ENCODE measurements at places on chromosomes 7 and 10. TPM values are rescaled to one million over a fixed set of nuclear protein-coding genes. Genes with fewer than 3 reads are reported as not detected.

- H3K27ac ChIP-seq = no peak overlapping the region
- H3K4me3 ChIP-seq = no peak overlapping the region
- peaks cover 13% of the 10 kb centered on the region for H3K4me1 ChIP-seq
- H3K36me3 ChIP-seq = no peaks in the 10 kb centered on the region
- no peaks in the 10 kb centered on the region for H3K27me3 ChIP-seq
These were observed 128.6 kb upstream of the PTPRZ1 start for GRCh38 chr7:121744319-121744718.

SPACDR gene
- total RNA-seq = 3.6 TPM

DNA sequence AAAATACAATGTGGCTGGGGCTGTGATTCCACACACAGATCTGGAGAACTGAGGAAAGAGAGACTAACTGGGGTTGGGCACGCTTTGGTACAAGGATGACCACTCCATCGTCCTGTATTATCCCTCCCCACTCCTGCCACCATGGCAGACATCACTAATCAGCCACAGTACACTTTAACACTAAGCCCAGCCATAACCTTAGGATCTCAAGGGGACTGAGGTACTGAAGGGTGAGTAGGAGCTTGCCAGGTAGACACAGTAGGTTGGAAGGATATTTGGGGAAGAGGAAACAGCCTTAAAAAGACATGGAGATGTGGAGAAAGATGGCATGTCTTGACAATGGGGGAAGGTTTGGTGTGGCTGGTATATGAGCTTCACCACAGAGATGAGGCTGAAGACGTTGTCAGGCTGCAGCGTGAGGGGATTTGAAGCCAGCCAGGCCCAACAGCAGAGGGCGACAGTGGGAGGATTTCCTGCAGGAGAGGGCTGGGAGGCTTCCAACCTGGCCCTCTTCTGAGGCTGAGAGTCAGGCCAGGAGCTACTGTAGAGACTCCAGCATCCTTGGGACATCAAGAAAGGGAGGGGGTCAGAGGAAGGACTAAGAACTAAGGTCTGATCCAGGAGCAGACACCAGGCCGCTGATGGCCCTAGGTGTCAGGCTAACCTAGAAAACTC is 58.6 kb upstream of the COL13A1 start:
- H3K4me3 ChIP-seq = no peak overlapping the region
- peaks cover 5% of the 10 kb centered on the region for H3K4me1 ChIP-seq
- peaks cover 19% of the 10 kb centered on the region for H3K27me3 ChIP-seq

- H3K27ac ChIP-seq = no peak overlapping the region
- H3K4me3 ChIP-seq = no peak overlapping the region
- DNase-seq = no peak
These were observed 8.5 kb downstream of the SAP25 start for GRCh38 chr7:100565133-100565571.

- no peaks in the 10 kb centered on the region for H3K27me3 ChIP-seq
- peaks cover 8% of the 10 kb centered on the region for H3K4me1 ChIP-seq
- DNase-seq = no peak
- H3K27ac ChIP-seq = no peak overlapping the region
- H3K36me3 ChIP-seq = no peaks in the 10 kb centered on the region
- H3K4me3 ChIP-seq = no peak overlapping the region
These were observed 45.1 kb downstream of the CHN2 start for GRCh38 chr7:29239638-29240037.

- no peaks in the 10 kb centered on the region for H3K4me1 ChIP-seq
- DNase-seq = no peak
- no peaks in the 10 kb centered on the region for H3K27me3 ChIP-seq
These were observed 52.0 kb downstream of the PUS7 start for GRCh38 chr7:105470090-105470489.

GRCh38 chr7:145732521-145732920 is 384.1 kb upstream of the CNTNAP2 start:
- H3K27ac ChIP-seq = no peak overlapping the region
- no peaks in the 10 kb centered on the region for H3K36me3 ChIP-seq
- H3K27me3 ChIP-seq = no peaks in the 10 kb centered on the region

TMEM229A gene
- total RNA-seq = 0.59 TPM

DNA sequence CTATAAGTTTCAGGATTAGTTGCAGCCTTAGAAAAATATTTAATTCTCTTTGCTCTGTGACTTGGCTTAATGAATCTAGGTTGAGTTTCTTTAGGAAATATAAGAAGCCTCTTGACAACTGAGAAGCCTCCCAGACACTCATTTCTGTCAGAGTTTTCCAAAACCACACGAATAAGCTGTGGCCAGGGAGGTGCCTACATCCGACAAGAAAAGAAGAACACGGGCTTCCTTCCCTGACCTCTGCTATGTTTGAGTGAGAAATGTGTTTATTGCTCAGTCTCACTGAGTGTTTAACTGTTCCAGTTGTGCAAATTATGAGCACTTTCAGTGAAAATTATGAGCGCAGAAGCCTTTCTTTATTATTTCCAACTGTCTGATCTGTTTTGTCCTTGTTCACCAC is 105.0 kb downstream of the TRIL start:
- no peak for DNase-seq
- H3K4me1 ChIP-seq = peaks cover 25% of the 10 kb centered on the region

MOGAT3 gene
- not detected for total RNA-seq

TSPAN33 gene
- total RNA-seq = 7.4 TPM

GRCh38 chr7:34043461-34044305 is 138.3 kb downstream of the BMPER start:
- H3K4me1 ChIP-seq = peaks cover 6% of the 10 kb centered on the region
- no peak overlapping the region for H3K4me3 ChIP-seq
- no peak overlapping the region for H3K27ac ChIP-seq
- no peaks in the 10 kb centered on the region for H3K27me3 ChIP-seq

DNA sequence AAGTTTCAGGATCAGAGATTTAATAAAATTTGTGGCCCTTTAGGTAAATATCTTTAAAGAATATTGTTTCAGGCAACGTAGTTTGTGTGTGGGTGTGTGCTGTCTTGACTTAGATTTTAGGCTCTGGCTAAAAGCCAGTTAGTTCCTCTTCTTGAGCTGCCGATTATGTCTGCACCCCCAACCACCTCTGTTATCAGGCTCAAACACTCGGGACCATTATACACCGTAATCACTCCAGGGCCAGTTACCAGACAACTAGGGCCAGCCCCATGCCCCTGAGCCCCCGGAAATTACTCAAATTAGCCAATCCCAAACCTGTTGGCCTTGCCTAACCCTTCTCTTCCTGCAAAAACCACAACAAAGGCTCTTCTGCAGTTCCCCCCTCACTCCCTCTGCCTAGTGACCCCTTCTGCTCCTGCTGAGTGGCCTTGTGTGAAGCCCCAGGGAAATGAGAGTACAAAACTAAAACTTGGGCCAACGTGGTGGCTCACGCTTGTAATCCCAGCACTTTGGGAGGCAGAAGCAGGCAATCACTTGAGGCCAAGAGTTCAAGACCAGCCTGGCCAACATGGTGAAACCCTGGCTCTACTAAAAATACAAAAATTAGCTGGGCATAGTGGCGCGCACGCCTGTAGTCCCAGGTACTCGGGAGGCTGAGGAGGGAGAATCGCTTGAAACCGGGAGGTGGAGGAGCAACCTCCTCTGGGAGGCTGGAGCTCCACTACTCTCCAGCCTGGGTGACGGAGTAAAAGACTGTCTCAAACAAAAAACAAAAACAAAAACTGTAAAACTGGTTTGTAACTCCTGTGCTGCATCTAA is 9.2 kb upstream of the HNRNPF start:
- H3K27me3 ChIP-seq = no peaks in the 10 kb centered on the region
- no peak overlapping the region for H3K4me3 ChIP-seq
- H3K36me3 ChIP-seq = no peaks in the 10 kb centered on the region
- no peak overlapping the region for H3K27ac ChIP-seq
- peaks cover 14% of the 10 kb centered on the region for H3K4me1 ChIP-seq

GRCh38 chr10:133129859-133130495 is 30.0 kb upstream of the KNDC1 start:
- no peaks in the 10 kb centered on the region for H3K36me3 ChIP-seq
- no peaks in the 10 kb centered on the region for H3K4me1 ChIP-seq
- no peak for DNase-seq
- no peak overlapping the region for H3K4me3 ChIP-seq

GRCh38 chr7:127346575-127347256 is 45.8 kb downstream of the ZNF800 start:
- H3K4me3 ChIP-seq = peak overlapping the region; percentile 50
- peaks cover 2% of the 10 kb centered on the region for H3K4me1 ChIP-seq
- DNase-seq = no peak
- peaks cover 38% of the 10 kb centered on the region for H3K27me3 ChIP-seq
- no peaks in the 10 kb centered on the region for H3K36me3 ChIP-seq
- H3K27ac ChIP-seq = no peak overlapping the region

- H3K4me3 ChIP-seq = peak overlapping the region; percentile 89
- H3K4me1 ChIP-seq = peaks cover 54% of the 10 kb centered on the region
- H3K27ac ChIP-seq = peak overlapping the region; percentile 93
- H3K27me3 ChIP-seq = no peaks in the 10 kb centered on the region
These were observed 663 bp downstream of the HERPUD2 start for GRCh38 chr7:35694161-35694783.

RBP3 gene
- not detected for total RNA-seq

ESYT2 gene
- 36.5 TPM for total RNA-seq

DNA sequence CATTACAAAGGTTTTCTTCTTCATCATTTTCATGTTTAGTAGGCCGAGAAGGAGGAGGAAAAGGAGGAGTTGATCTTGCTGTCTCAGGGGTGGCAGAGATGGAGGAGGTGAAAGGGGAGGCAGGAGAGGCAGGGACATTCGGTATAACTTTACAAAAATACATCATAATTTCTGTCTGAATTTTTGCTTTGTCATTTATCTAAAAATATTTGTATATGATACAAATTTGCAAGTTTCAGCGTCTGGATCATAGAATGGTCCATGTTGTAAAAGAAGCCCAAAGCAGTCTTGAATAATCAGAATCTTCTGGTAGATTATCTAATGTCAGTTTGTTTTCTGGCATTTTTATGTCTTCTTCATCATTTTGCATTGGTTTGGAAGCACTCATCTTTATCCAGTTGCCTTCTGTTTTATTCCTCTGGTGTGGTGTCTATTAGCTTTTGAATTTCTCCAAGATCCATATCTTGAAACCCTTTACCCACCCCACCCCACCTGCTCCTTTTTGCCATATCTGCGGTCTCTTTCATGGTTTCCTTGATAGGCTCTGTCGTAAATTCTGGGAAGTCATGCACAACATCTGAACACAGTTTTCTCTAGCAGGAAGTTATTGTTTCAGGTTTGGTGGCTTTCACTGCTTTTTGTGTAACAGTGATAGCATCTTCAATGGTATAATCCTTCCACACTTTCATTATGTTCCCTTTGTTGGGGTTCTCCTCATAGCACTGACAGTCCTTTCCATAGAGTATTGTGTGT is 95.0 kb downstream of the ST7 start:
- H3K4me3 ChIP-seq = no peak overlapping the region
- H3K27ac ChIP-seq = no peak overlapping the region
- no peak for DNase-seq
- H3K36me3 ChIP-seq = peaks cover 4% of the 10 kb centered on the region
- peaks cover 13% of the 10 kb centered on the region for H3K4me1 ChIP-seq

GIMAP7 gene
- not detected for total RNA-seq

BHLHA15 gene
- total RNA-seq = 1.0 TPM

DNA sequence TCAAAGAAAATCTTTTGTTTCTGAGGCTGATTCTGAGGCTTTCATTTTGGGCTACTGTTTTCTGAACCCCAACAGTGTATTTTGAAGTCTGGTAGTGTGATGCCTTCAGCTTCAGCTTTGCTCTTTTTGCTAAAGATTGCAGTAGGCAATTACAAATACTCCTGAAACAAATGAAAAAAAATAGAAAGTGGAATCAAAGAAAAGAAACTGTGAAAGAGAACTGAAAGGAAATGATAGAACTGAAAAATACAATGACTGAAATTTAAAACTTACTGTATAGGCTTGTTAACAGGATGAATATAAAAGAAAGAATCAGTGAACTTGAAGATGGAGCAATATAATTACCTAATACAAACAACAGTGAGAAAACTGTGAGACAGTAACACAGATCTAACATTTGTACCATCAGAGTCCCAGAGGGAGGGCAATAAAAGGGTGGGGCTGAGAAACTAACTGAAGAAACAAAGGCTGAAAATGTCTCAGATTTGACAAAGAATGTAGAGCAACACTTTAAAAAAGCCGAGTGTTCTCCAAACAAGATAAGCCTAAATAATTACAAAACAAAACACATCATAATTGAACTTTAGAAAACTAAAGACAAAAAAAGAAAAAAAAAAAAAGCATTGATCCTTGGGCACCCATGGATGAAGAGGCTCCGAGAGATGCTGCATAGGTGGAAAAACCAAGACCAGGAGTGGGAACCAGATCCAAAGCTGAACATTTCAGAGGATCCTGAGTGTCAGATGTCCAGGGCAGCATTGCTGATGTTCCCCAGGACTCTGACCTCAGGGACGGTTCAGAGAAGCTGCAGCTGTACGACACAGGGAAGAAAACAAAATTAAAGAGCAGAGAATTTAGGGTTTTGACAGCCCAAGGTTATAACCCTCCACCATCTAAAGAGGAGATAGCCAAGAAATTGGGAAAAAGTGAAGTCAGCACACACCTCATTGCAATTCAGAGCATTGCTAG is 223.2 kb upstream of the IGFBP3 start:
- H3K36me3 ChIP-seq = no peaks in the 10 kb centered on the region
- H3K4me1 ChIP-seq = peaks cover 31% of the 10 kb centered on the region
- no peak for DNase-seq
- no peak overlapping the region for H3K4me3 ChIP-seq

LIPA gene
- 24.2 TPM for total RNA-seq

MYO1G gene
- total RNA-seq = 0.69 TPM

LRWD1 gene
- 21.1 TPM for total RNA-seq

GRCh38 chr7:151348970-151349369 is 7.4 kb downstream of the NUB1 start:
- no peak overlapping the region for H3K27ac ChIP-seq
- peaks cover 9% of the 10 kb centered on the region for H3K4me1 ChIP-seq
- no peak overlapping the region for H3K4me3 ChIP-seq
- DNase-seq = no peak
- peaks cover 20% of the 10 kb centered on the region for H3K36me3 ChIP-seq

- H3K4me3 ChIP-seq = no peak overlapping the region
- H3K4me1 ChIP-seq = no peaks in the 10 kb centered on the region
- DNase-seq = no peak
- peaks cover 62% of the 10 kb centered on the region for H3K27me3 ChIP-seq
These were observed 35.0 kb upstream of the LRRC18 start for GRCh38 chr10:48974510-48975156.

DNA sequence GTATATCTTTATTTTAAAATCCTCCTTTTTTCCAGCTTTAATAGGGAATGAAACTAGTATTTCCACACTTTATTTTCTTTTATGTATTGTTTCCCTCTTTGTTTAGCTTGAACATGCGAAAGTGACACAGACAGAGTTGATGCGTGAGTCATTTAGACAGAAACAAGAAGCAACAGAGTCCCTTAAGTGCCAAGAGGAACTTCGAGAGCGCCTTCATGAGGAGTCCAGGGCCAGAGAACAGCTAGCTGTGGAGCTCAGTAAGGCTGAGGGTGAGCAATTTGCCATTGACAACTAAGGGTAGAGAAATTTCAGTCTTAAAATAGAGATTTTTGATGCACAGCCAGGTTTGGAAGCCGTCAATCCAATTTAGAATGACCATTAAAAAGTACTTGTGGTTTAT is 73.1 kb downstream of the CYP51A1 start:
- no peaks in the 10 kb centered on the region for H3K27me3 ChIP-seq
- DNase-seq = no peak
- peaks cover 10% of the 10 kb centered on the region for H3K36me3 ChIP-seq
- H3K4me1 ChIP-seq = peaks cover 25% of the 10 kb centered on the region
